Cerebellar cortex (tissue), 1 donor: ENCODE measurements at places on chromosomes 6 and 20.
A peak's percentile ranks its signal among the peaks of the same experiment; 100 is the strongest.

- DNase-seq = no peak
Observed at GRCh38 chr6:148629181-148629580, 117.6 kb upstream of the UST start.

DNA sequence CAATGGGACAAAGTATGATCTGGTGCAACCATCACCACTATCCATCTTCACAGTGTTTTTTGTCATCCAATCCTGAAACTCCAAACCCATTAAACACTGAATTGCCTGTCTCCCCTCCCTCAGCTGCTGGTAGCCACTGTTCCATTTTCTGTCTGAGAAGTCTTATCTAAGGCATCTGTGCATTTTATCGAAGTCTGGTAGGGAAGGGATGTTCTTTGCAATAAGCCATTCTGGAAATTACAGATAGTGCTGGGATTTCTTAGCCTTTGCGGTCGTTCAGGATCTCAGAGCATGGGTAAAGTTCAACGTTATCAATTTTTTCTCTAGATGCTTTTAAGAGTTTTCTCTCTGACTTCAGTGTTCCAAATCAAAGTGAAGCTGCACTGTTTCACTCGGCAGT, 24.1 kb downstream of the KIF25 start:
- DNase-seq = no peak

DNA sequence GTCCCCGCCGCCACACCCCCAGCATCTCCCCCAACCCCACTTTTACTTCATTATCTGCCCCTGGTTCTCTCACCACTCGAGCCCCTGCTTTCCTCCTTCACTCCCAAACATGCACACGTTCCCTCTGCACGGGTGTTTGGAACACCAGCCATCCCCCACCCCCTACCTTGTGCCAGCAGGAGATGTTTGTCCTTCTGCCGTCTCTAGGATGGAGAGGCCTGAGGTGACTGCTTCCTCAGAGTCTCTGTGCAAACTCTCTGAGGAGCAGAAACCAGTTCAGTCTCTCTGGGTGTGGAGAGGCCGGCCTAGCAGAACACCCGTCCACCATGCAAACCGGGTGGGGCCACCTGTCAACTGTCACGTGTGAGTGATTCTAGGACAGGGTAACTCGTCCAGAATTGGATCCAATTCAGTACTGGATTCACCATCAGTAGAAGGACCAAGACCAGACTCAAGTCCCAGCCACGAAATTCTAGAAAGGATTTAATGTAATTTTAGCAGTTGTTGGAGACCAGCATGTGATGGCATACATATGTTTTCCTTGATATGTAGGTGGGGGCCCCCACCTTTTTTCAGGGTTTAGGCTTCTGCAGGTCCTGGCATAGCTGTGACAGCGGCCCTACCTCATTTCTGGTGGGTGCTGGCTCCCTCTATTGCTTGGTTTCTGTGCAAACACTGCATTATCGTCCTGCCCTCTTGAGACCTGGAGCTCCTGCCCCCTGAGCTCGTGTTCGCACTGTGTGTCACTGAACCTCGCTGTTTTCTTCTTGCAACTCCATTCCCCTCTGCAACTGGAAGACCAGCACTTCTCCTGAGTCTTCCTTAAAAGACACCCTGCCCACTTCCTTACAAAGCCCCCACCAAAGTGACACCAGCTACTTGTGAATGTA, at the start of gene RAET1E:
Gene RAET1E, minus strand, starts transcription at position 259 of the 890 bp plus-strand sequence. CDS start 7,212 bp downstream, outside the sequence.
- no peak for DNase-seq

GRCh38 chr6:39054577-39055142, 6.1 kb downstream of the GLP1R start:
- no peak for DNase-seq

DNA sequence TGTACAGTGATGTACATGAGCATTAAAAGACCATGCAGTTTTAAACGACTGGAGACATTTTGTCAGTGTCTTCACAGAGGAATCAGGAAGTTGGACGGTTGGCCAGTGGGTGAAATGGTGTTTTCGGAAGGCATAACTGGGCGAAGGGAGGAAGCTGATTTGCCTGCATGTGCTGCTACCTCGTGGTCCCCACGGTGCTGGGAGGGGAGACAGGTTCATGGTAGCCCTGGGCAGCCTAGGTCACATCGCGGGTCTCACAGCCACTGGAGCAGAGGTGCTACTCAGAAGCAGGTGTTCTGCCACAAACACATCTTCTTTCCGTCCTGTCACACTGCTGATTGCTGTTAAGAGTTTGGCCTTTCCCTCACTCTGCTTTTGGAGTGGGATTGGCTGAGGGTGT, 35.2 kb downstream of the HIVEP1 start:
- no peak for DNase-seq

DNA sequence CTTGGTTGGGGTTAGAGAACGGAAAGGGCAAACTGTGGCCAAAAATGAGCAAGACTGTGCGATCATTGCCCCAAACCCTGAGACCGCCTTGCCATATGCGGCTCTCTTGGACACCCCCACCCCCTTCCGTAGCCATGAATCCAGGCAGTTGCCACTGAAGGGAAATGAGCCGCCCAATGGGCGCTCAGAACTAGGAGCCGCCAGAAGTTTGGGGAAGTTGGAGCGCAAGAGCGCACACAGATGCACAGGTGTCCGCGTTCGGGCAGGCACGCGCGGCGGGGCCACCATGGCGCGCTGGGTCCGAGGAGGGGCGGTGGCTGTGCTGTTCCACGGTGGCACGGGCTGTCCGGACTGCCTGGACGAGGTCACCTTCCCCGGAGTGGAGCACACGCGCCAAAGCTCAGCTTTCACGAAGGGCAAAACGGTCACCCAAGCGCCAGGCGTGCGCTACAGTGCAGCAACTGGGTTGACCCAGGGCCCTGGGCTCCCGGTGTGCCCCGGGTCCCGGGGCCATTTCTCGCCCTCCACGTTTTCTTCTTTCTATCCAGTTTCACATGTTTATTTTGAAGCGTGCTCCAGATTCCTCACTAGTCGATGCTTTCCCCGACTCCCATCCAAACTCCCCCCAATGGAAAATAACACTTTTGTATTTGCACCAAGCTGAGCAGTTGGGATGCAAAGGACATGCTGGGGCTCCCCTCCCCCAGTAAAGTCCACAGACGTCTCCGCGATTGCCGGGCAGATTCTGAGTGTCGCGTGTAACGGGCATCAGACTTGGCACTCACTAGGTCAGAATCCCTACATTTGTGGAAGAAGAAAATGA, 906 bp upstream of the PDE10A start:
- DNase-seq = no peak

- DNase-seq = no peak
Observed at GRCh38 chr6:135181333-135182070, 394 bp downstream of the MYB start.

DNA sequence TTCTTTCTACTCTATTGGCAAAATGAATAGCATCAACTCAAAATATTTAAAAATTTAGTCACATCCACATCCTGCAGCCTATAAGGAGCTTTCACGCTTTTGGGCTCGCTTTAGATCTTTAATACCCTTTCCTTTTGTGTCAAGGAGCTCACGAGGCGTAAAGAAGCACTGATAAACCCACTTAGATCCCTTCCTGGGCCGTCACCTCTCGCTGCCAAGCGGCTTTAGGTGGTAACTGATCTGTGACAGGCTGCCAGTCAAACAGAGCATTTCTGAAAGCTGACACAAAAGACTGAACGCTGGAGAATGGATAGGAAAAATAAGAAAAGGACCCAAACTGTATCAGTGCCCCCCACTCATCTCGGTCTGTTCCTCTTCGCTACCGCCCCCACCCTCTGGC, 385.7 kb upstream of the MMS22L start:
- DNase-seq = no peak

DNA sequence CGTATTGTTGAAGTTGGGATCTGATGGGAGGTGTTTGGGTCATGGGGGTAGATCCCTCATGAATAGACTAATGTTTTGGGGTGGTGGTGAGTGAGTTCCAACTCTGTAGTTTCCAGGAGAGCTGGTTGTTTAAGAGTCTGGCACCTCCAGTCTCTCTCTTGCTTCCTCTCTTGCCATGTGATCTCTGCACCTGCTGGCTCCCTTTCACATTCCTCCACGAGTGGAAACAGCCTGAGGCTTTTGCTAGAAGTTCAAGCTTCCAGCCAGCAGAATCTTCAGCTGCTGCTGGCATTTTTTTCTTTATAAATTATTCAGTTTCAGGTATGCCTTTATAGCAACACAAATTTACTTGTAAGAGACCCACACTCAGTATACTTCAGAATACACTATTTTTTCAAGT, 1021.6 kb downstream of the EYS start:
- DNase-seq = no peak

DNA sequence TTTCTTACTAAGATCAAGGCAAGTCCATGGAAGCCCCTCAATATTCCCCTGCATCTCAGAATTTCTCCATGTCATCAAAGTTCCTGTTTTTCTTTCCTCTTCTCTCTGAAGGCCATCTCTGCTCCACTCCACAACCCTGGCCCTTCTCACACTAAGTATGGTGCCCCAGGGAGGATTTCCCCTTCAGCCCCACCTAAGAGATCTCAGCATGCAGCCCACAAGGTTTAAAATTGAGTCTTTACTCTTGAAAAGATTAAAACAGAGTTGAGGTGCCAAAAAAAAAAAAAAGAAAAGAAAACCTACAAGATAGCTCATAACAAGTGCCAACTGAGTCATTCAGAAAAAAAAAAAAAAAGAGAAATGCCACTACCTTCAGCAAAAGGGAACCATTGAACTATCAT, 36.5 kb upstream of the TNFAIP3 start:
- no peak for DNase-seq

GRCh38 chr6:87291883-87292282, 30.5 kb upstream of the SMIM8 start:
- DNase-seq = no peak

DNA sequence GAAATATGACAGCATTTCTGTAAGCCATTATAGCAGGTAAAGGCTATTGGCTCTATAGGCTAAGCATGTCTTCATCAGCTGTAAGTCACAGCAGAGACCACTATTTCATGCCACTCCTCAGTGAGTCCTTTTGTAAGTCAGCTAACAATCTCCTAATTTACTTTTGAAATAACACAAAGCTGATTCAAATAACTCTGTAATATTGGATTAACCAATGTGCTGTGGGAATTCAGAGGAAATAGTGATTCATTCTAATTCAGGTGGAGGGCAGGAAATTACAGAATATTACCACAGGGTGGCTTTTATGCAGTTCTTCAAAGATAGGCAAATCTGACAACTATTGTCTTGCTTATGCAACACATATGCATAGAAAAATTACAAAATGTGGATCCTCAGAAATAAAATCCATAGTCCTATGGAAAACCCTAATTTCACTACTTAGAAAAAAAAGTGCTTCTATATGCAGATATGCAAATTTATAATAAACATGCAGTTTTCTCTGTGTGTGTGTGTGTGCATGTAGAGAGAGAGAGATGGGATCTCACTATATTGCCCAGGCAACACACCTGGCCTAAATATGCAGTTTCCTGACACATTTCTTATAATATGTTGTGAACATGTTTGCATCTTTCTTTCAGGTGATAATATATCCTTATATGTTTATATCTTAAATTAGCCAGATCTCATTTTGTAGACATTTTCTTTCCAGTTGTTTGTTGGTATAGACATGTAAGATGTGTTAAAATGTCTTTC, 4.8 kb upstream of the SMIM28 start:
- no peak for DNase-seq

- no peak for DNase-seq
Observed at GRCh38 chr6:144181639-144182038, 31.3 kb downstream of the STX11 start.

- no peak for DNase-seq
Observed at GRCh38 chr6:88804701-88805100, 158.7 kb downstream of the RNGTT start.

GRCh38 chr6:146358431-146359046, 185.1 kb upstream of the RAB32 start:
- DNase-seq = no peak

- DNase-seq = no peak
Observed at GRCh38 chr6:168286116-168286515, 33.5 kb downstream of the DACT2 start.

DNA sequence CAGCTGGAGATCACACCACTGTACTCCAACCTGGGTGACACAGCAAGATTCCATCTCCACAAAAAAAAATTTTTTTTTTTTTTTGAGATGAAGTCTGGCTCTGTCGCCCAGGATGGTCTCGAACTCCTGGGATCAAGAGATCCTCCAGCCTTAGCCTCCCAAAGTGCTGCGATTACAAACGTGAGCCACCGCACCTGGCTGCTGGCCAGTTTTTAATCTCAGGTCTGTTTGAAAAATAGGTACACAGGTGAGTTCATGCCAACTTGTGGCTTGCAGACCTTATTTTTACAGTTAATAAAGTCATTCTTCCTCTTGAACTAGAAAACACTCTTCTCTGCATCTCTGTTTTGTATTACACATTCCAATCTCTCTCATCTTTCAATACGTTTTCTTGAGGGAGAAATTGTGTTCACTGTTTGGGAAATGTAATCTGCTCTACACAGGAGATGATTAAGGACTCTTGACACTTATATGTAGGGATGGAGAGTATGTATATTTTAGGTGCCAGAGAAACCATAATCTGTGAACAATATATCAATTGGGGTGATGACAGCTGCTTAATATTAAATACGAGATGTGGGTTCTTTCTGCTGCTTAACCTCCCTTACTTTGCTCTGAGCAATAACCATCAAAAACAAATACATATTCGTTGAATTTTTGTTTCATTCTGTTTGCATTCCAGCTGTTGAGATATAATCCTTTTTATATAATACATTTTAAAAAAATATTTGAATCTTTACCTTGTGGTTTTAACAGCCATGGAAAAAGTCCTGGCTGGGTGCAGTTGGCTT, 17.7 kb upstream of the RIPOR3 start:
- DNase-seq = no peak

DNA sequence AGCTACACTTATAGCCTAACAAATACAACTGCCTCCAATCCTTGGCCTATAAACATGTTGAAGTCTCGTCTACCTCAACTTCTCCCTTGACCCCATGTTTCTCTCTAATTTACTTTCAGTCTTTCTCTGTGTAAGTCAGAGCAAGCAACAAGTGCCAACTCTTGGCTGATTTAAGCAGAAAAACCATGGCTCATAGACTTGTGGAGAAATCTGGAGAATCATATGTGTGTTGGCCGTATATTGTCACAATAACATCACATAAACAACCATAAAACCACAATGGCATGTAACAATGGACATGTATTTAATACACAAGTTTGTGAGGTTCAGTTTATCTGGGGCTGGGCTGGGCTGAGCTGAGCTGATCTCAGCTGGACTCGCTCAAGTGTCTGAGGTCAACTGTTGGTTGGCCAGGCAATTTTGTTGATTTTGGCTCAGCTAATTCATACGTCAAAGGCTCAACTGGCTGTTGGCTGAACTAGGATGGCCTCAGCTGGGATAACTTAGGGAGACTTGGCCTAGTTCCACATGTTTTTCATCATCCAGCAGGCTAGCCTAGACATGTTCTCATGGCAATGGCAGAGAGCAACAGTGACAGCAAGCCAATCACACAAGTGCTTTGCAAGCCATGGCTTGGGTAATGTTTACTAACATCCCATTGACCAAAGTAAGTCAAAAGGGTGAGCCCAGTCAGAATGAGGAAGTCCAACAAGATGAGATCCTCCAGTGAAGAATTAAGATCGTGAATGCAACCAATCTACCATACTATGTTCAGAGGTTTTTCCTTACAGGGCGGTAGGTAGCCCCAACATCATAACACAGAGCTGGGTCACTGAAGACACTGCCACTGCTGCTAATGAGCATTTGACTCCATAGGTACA, 12.9 kb upstream of the TBC1D22B start:
- no peak for DNase-seq

GRCh38 chr20:51221791-51222408, 199.0 kb upstream of the KCNG1 start:
- peak; percentile 43 for DNase-seq
